Activated CD8-positive, alpha-beta T cell treated with anti-CD3 and anti-CD28 coated beads, Interleukin-2, amount 10 ng/mL, durations not matched to agents 7 days and 5 days (primary cell): ENCODE measurements at places on chromosomes 2 and 18. TPM values are rescaled to one million over a fixed set of nuclear protein-coding genes. Genes with fewer than 3 reads are reported as not detected.

DNA sequence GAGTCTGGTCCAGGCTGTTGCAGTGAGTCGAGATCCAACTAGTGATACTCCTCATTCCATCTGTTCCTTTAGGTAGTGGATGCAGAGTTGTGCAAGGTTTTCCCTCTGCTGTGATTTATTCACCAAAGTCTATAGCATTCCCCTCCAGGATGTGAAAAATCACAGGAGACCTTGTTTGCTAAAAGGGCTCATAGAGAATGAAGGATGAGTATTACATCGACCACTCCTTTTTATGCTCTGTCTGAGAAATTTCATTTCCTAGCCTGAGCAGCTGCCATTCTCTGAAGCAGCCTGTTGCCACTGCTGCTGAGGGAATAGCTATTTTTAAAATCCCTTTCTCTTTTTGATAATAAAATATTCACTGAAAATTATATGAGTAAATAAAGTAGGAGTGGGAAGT lies 134.1 kb upstream of the LRRTM1 start:
- H3K4me1 ChIP-seq = no peaks in the 10 kb centered on the region
- H3K36me3 ChIP-seq = no peaks in the 10 kb centered on the region
- H3K4me3 ChIP-seq = no peak overlapping the region
- H3K27ac ChIP-seq = no peak overlapping the region
- no peaks in the 10 kb centered on the region for H3K27me3 ChIP-seq

DNA sequence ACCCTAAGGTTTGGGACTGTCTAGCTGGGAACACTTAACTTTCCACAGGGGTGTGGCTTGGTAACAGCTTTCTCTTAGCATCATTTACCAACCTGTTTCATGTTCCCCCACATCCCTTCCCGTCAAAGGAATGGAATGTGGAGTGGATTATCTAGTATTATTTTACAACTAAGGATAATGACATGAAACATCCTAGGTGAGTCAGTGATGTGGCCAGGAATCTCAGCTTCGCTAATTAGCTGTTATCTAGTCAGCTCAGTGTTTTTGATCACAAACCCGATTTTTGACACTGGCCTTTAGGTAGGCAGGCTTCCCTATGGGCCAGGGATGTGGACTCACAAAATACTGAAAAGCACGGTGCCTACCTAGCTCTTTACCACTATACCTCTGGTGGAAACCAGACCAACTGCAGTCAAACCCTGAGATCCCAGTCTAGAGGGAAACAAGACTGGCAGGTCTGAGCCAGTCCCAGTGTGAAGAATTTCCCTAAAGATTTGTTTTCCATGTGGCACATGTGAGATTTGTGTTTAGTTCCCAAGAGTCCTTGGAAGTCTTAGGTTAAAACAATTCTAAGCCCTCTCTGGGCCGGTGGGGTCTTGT lies 2.8 kb upstream of the NRP2 start:
- no peak overlapping the region for H3K4me3 ChIP-seq
- DNase-seq = no peak
- H3K27ac ChIP-seq = no peak overlapping the region
- H3K36me3 ChIP-seq = no peaks in the 10 kb centered on the region

DNA sequence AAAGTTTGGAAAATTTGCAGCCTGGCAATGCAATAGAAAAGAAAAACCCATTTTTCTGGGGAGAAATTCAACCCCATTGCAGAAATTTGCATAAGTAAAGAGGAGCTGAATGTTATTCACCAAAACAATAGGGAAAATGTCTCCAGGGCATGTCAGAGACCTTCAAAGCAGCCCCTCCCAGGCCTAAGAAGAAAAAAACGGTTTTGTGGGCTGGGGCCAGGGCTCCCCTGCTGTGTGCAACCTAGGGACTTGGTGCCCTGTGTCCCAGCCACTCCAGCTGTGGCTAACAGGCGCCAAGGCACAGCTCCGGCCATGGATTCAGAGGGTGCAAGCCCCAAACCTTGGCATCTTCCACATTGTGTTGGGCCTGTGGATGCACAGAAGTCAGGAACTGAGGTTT lies 224.5 kb downstream of the TXNL1 start:
- no peak for DNase-seq
- no peak overlapping the region for H3K4me3 ChIP-seq
- no peaks in the 10 kb centered on the region for H3K36me3 ChIP-seq
- no peak overlapping the region for H3K27ac ChIP-seq
- H3K27me3 ChIP-seq = no peaks in the 10 kb centered on the region

GRCh38 chr2:54360055-54360792 lies 95.9 kb upstream of the SPTBN1 start:
- H3K4me3 ChIP-seq = no peak overlapping the region
- H3K4me1 ChIP-seq = no peaks in the 10 kb centered on the region
- H3K27me3 ChIP-seq = peaks cover 34% of the 10 kb centered on the region
- H3K36me3 ChIP-seq = no peaks in the 10 kb centered on the region

- H3K27ac ChIP-seq = no peak overlapping the region
- no peak for DNase-seq
- peak overlapping the region; percentile 2 for H3K4me3 ChIP-seq
- H3K27me3 ChIP-seq = peaks cover 4% of the 10 kb centered on the region
- H3K36me3 ChIP-seq = peaks cover 14% of the 10 kb centered on the region
Observed at GRCh38 chr2:161239326-161240109, 68.7 kb upstream of the PSMD14 start.

GRCh38 chr2:219433666-219434467 lies 776 bp upstream of the SPEG start:
- H3K27me3 ChIP-seq = peaks cover 22% of the 10 kb centered on the region
- peak; percentile 59 for DNase-seq
- no peak overlapping the region for H3K4me3 ChIP-seq
- no peak overlapping the region for H3K27ac ChIP-seq

GRCh38 chr2:135603543-135603942 lies 72.3 kb downstream of the R3HDM1 start:
- peaks cover 25% of the 10 kb centered on the region for H3K36me3 ChIP-seq
- no peaks in the 10 kb centered on the region for H3K27me3 ChIP-seq
- no peak overlapping the region for H3K27ac ChIP-seq
- H3K4me1 ChIP-seq = no peaks in the 10 kb centered on the region

GRCh38 chr2:180980106-180980942 lies at the start of gene UBE2E3:
UBE2E3 (plus strand) TSS chr2:180980605; CDS start chr2:180982043, 1,438 bp downstream.
- peaks cover 22% of the 10 kb centered on the region for H3K36me3 ChIP-seq
- H3K27ac ChIP-seq = peak within 1 kb of the TSS; percentile 93
- H3K4me1 ChIP-seq = peaks cover 40% of the 10 kb centered on the region
- H3K27me3 ChIP-seq = peaks cover 36% of the 10 kb centered on the region
- peak; percentile 83 for DNase-seq
- peak within 1 kb of the TSS; percentile 98 for H3K4me3 ChIP-seq

- no peak for DNase-seq
- no peaks in the 10 kb centered on the region for H3K36me3 ChIP-seq
Observed at GRCh38 chr2:108314586-108315296, 26.0 kb downstream of the SULT1C2 start.

DNA sequence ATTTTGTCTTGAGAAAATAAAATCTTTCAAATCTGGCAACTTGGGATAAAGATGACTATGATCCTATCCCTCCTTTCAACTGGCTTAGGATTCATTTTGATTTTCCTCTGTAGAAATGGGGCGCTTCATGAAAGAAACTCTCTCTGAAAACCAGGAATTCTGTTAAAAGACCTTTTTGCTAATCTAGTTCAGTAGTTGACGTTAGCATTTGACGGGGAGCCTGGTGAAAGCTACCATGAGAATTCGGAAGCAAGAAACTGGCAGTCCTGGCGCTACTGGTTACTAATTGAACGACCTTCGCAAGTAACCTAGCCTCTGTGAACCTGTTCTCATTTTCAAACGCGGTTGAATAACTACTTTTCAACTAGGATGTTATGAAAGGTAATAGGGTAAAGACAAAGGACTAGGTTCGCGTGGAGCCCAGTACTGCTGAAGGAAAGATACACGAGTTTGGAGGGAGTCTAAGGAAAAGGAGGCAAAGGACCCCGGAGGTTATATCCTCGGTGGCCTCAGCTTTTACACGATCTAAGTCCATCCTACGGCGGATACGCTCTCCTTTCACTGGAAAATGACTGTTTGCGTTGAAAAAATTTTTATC lies 604 bp upstream of the STK11IP start:
- peak overlapping the region; percentile 89 for H3K27ac ChIP-seq
- H3K4me1 ChIP-seq = peaks cover 32% of the 10 kb centered on the region
- no peak for DNase-seq
- H3K4me3 ChIP-seq = peak overlapping the region; percentile 94
- peaks cover 11% of the 10 kb centered on the region for H3K27me3 ChIP-seq
- H3K36me3 ChIP-seq = peaks cover 3% of the 10 kb centered on the region

GRCh38 chr2:43490252-43490786 lies 105.5 kb downstream of the THADA start:
- no peaks in the 10 kb centered on the region for H3K27me3 ChIP-seq
- DNase-seq = no peak
- peaks cover 6% of the 10 kb centered on the region for H3K36me3 ChIP-seq
- H3K27ac ChIP-seq = no peak overlapping the region
- H3K4me3 ChIP-seq = no peak overlapping the region
- H3K4me1 ChIP-seq = no peaks in the 10 kb centered on the region

GRCh38 chr2:187615902-187616301 lies 61.7 kb upstream of the TFPI start:
- H3K4me3 ChIP-seq = no peak overlapping the region
- no peak for DNase-seq
- H3K4me1 ChIP-seq = no peaks in the 10 kb centered on the region
- H3K27me3 ChIP-seq = no peaks in the 10 kb centered on the region

GRCh38 chr2:196516564-196516963 lies 123.0 kb upstream of the CCDC150 start:
- no peak overlapping the region for H3K4me3 ChIP-seq
- H3K27ac ChIP-seq = no peak overlapping the region
- H3K36me3 ChIP-seq = no peaks in the 10 kb centered on the region
- H3K4me1 ChIP-seq = no peaks in the 10 kb centered on the region
- H3K27me3 ChIP-seq = peaks cover 16% of the 10 kb centered on the region
- DNase-seq = no peak

The MZT2B gene
- total RNA-seq = 486 TPM

The SUPT7L gene
- total RNA-seq = 30.1 TPM

The DUSP2 gene
- 20.3 TPM for total RNA-seq

The IGFBP5 gene
- total RNA-seq = 0.18 TPM

The PROKR1 gene
- not detected for total RNA-seq

The ALLC gene
- total RNA-seq = not detected

The CD8B2 gene
- total RNA-seq = 3.7 TPM

The ITGA6 gene
- total RNA-seq = 15.0 TPM
